ENCODE measurements at places on chromosomes 5 and 9.

DNA sequence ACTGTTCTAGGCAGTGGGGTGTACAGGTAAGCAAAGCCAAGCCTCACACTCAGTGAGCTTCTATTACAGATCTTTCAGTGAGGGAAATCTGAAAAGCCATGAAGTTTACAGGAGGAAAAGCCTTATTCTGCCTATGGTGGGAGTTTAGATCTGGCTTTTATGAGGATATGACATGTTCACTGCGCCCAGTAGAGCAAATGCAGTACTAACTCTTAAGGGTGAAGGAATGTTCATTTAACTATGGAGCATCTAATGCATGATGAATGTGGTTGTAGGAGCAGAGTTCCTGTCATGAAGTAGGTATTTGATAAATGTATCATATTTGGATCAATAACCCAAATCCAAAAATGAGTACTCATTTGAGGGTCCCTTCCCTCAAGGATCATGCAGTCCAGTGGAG lies 230.2 kb upstream of the PAPPA start:
- no peak for DNase-seq

DNA sequence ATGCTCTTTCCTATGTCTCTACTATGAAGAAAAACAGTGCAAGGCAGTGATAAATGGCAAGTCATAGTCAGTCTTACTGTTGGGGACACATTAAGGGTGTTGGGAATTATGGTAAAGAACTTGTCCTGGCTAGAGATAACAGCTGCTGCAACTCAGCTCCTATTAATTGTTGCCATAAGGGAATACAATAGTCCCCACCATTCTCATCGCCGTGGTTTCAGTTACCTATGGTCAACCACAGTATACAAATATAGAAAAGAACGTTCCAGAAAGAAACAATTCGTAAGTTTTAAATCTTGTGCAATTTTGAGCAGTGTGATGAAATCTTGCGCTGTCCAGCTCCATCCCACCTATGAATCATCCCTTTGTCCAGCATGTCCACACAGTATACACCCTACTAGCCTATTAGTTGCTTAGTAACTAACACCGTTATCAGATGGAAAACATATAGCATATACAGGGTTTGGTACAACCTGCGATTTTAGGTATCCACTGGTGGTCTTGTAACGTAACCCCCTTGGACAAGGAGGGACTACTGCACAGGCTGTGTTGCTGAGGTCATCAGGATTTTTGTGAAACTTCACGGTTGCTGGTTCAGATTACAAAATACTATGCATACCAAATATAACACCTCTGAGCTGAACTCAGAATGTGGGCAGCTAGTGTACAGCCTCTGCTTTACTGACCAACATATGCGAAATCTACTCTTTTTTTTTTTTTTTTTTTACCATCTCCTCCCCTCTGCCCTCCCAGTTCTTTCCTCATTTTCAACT lies 53.5 kb downstream of the ZFR start:
- DNase-seq, result no peak

DNA sequence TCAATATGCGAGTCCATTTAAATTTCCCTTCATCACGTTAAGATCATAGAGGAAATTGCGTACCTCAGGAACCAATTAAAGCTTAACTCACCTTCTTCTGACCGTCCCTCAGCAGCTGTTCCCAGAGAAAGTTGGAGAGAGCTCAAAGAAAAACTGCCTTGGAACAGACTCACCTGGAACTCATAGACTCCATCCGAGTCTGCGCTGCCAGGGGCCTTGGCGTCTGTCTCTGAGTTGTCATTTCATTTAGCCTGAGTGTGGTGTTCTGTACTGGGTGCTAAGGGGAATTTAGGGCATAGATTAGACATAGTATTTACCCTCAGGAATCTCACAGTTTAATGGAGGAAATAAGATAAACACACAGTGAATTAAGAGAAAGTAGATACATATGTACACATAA lies 892.7 kb downstream of the TLE1 start:
- DNase-seq, result no peak

DNA sequence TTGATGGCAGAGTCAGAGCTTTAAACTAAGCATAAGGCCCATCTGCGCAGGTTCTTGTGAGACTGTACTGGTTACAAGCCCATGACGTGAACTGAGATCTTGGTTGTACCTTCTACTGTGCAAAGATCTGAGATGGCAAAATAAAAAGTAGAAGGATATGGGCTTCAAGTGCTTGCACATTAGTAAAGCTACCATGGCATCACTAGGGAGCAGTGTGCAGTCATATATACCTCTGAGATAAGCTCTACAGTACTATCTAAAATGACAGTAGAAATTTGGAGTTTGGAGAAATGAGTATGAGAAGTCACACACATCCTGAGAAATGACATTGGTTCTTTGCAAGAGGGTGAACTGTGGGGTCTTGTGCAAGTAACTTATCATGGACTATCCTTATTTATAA lies 408.2 kb upstream of the PRR16 start:
- no peak for DNase-seq

DNA sequence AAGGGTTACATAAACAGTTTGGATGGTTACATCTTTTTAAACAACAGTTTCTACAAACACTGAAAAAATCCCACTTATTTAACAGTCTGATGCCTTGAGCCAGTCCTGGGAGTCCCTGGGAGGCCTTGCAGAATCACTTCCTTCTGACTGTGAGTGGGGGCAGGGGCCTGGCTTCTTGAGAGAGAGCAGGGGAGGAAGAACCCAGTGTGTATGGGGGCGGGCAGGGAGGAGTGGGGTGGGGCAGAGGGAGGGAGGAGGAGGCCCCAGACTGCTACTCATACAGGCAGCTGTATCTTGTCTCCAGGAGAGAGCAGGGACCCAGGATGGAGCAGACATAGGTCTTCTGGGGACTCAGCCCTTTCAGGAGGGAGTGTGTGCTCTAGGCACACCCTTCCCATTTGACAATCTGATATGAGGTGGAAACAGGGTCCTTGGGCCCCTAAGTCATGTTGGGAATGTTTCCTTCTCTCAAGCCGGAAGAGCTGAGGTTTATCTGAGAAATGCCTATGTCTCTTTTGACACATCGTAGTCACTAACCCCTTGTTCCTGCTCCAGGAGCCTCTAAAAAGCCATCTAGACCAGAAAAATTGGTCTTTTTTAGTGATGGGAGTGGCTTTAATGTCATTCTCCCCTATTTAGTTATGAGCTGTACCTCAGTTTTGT lies 52.8 kb downstream of the IRF1 start:
- DNase-seq, result peak; percentile 29

Data from effector CD8-positive, alpha-beta T cell (primary cell).